RPMI8226 (cell line): ENCODE measurements at places on chromosomes 16 and 17.

DNA sequence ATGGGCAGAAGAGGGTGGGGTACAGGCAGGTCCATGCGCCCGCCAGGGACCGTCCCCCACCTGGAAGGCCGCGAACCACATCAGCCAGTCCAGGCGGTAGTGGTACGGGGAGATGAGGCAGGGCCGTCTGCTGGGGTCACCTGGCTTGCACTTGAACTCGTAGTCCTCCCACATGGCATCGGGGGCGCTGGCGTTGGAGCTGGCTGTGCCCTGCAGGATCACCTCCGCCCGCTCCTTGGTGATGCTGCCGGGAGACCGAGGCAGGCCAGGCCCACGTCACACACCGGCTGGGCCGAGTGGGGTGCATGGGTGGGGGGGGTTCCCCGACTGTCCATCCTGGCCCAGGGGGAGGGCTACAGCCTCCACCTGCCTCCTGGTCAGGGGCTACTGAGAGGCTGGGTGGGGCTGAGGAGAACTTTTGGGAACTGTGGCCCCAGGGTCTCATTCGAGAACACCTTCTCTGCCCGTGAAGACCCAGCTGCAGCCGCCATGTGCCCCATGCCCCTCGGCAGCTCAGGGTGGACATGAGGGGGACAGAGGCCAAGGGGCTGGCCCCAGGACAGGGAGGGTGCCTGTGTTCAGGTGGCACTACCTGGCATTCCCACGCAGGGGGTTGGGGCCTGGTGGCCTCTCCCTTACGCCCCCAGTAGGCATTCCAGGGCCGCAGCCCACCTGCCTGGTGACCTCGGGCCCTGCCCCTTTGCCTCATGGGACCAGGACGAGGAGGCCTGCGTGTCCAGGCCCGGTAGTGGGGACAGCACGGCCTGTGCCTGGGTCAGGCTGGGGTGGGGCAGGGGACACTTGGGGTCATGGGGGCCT is 69.5 kb upstream of the GNG13 start:
- DNase-seq, result no peak

DNA sequence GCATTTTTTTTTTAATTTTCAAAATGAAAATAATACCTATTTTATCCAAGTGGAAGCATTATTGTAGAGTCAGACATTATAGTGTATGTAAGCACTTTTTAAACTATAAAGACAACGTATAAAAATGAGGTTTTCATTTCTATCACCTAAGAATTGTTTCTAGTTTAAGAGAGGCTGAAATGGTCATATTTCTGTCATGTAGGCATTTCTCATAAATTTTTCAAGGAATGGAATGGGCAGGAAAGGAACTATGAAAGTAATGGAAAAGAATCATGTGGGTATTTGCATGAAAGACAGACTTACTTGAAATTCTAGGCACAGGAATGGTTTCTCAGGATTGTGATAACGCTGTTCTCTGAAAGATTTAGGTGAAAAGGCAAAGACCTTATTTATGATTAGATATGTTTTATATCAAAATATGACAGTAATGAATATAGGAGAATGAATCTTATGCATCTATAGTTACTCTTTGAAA is 67.4 kb downstream of the PPM1E start:
- no peak for DNase-seq

DNA sequence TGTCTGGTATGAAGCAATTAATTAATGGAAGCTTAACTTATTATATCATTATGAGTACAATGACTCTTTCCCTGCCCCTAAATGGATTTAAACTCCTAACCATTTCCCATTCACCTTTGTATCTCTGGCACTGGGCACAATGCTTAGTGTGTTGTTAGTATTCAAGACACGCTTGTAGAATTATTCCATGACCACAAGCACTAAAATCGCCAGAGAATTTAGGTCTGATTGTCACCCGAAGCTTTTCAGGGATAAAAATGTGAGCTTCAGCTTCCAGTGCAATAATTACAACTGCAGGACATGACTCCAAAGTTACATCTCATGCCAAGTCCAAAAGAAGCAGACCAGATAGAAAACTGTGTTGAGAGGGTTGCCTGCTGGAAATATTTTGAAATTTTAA is 101.6 kb downstream of the CDH8 start:
- no peak for DNase-seq

- no peak for DNase-seq
Measured at GRCh38 chr16:2350500-2350899, 10.0 kb upstream of the ABCA3 start.

GRCh38 chr16:30028438-30029076 is 2.5 kb downstream of the TLCD3B start:
- DNase-seq, result peak; percentile 83

GRCh38 chr17:57913575-57914272 is 41.5 kb downstream of the CUEDC1 start:
- DNase-seq, result no peak

DNA sequence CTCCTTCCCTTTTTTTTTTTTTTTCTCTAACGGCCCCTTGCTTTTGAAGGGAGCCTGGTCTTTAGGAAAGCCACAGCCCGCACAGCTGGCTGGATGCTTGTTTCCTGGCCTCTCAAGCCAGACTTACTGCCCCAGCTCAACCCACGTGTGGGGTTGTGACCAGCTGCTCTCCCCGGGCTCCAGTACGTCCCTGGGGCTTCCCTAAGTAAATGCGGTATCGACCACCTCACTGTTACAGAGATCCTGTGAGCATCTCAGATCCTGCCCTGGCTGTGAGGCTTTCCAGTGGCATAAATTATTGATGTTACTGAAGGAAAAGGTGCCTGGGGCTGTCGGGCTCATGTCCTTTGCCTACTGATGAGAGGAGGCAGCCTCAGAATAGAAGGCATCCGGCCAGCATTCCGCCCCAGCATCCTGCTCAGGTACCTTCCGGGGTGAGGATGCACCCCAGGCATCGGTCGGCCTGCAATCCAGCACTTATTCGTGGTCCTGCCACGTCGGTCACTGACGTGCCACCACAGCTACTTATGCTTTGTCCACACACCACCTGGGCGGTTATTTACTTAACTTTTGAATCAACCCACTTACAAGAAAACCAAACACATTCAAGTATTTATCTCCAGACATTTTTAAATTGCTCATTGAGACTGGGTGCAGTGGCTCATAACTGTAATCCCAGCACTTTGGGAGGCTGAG is 9.6 kb downstream of the GPRC5B start:
- no peak for DNase-seq

DNA sequence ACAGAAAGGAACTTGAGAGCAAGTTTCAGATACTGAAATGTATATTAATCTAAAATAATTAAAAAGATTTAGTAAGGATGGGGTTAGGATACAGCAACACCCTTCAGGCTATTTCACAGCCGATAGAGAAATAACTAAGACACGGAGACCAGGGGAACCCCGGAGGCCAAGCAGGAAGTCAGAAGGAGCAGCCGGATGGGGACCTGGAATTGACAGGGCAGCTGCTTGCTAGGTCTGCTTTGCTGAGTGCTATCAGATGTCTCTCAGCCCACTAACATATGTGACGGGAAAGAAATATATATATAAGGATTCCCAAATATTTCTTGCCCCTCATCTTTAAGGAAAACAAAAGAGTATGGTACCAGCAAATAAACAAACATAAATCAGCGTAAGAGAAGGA is 154.1 kb upstream of the CDH5 start:
- DNase-seq, result no peak

DNA sequence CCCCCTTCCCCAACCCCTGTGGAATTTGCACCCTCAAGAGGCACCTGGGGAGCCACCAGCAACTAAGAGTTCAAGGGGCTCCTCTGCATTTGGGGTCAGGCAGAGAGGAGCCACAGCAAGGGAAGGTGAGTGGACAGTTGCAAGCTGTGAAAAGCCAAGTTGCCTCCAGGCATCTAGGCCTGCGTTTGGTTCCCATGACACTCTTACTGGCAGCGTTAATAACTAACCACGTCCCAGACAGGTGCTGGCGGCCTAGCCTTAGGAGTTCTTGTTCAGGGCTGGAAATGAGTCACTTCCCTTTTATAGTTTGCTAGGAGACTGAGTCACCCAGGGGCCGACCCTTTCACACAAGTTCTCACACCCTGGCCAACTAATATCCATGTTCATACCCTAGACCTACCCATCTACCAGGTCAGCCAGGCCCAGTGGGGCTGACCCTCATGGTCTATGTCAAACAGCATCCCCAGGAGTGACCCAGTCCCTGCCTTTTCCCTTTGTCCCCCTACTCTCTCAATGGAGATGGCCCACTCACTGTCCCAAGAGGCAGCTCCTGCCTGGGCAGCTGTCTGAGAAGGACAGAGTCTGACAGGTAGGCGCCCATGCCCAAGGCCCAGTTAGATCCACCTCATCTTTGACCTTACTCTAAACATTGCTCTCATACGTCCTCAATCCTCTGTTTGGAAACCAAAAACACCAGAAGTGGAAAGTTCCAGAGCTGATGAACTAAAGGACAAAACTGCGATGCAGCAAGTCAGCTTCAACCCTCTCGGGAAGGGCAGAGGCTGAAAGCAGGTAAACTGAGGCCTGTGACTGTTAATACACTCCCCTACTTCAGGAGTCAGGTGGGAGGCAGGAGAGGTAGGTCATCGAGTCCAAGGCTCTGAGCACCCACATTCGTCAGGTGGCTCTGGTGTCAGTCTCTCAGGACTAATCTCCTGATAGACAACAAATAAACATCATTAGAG is 300.6 kb downstream of the SOX9 start:
- DNase-seq, result peak; percentile 82

DNA sequence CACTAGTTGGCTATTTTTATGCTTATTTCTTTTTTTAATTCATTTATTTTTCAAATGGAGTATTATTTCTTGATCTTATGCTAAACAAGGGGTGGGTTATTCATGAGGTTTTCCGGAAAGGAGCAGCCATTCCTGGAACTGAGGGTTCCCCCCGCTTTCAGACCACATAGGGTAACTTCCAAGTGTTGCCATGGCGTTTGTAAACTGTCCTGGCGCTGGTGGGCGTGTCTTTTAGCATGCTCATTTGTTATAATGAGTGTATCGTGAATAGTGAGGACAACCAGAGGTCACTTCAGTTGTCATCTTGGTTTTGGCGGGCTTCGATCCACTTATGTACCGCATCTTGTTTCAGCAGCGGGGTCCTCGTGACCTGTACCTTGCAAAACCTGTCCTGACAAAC is 29.6 kb upstream of the ASGR2 start:
- no peak for DNase-seq

GRCh38 chr17:44589316-44590071 is 32.2 kb downstream of the FZD2 start:
- no peak for DNase-seq
